ENCODE measurements at places on chromosomes 3 and 15.
A peak's percentile ranks its signal among the peaks of the same experiment; 100 is the strongest.

GRCh38 chr3:138059261-138059660 lies 49.3 kb downstream of the CLDN18 start:
- no peak for DNase-seq

DNA sequence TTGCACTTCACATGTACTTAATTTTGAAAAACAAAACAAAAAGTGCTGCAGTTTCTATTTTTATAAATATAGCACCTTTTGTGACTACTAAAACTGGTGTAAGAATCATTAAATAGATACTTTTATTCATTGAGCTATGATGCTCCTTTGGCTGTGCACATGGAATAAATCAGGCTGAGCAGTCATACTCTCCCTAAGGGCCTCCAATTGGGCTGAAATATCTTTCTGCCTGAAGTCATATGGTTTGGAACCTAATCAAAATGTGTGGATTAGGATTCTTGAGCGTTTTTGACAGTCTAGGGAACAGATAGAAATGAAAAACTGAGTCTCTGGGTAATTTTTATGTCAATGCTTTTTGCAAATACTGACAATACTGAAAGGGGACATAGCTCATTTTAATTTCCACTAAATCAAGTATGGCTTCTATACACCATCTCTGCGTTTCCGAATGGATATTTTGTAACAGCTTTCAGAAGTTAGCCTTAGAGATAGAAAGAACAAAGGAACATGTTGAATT lies 392.2 kb upstream of the ROBO1 start:
- DNase-seq = no peak

DNA sequence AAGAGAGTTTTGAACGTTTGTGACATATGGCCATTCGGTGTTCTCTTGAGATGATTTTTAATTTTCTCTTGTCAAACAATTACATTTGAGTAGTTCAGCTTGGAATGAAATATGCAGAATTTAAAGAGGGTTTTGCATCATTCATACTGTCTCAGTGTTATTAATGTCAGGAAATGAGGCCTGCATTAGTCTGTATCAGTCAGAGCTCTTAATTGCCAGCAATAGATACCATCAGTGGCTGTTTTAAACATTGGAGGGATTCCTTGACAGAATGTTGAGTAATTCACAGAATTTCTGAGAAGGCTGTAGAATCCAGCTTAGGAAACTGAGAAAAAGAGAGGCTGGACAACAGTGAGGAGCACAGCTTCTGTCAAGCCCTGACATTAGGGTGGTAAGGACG lies 722.0 kb downstream of the NR2F2 start:
- DNase-seq = no peak

DNA sequence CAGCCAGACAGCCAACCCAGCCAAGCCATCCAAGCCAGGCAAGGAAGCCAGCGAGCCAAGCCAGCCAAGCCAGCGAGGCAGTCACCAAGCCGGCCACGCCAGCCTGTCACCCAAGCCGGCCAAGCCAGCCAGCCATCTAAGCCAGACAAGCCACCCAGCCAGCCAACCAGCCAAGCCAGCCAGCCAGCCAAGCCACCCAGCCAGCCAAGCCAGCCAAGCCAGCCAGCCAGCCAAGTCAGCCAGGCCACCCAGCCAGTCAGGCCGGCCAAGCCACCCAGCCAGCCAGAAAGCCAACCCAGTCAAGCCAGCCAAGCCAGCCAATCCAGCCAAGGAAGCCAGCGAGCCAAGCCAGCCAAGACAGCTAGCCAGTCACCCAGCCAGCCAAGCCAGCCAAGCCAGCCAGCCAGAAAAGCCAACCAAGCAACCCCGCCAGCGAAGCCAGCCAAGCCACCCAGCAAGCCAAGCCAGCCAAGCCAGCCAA lies 201.2 kb downstream of the GOLGA6L6 start:
- DNase-seq = no peak

- no peak for DNase-seq
These were observed 111.0 kb downstream of the ADAMTS17 start for GRCh38 chr15:100230784-100231183.

GRCh38 chr3:146747928-146748327 lies 142.8 kb upstream of the PLSCR5 start:
- no peak for DNase-seq

DNA sequence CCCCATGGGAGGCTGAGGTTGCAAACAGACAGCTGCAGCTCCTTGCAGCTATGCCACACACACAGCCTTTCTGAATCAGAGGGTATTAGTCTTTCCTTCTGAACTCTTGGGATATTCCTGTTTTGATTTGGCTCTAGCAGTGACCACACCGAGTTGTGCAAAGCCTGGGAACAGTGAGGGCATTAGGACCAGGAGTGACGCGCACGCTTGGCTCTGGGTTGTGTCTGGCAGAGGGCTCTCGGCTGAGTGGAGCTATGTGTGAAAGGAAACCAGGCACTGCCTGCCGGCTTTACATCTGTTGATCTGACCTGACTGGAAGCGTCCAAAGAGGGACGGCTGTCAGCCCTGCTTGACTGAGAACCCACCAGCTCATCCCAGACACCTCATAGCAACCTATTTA lies at the start of gene GALNT15:
Gene GALNT15, plus strand, starts transcription at position 292 of the 400 bp plus-strand sequence. CDS start 472 bp downstream, outside the sequence.
- DNase-seq = no peak

- DNase-seq = no peak
These were observed 110.8 kb upstream of the HES1 start for GRCh38 chr3:194025119-194025518.

DNA sequence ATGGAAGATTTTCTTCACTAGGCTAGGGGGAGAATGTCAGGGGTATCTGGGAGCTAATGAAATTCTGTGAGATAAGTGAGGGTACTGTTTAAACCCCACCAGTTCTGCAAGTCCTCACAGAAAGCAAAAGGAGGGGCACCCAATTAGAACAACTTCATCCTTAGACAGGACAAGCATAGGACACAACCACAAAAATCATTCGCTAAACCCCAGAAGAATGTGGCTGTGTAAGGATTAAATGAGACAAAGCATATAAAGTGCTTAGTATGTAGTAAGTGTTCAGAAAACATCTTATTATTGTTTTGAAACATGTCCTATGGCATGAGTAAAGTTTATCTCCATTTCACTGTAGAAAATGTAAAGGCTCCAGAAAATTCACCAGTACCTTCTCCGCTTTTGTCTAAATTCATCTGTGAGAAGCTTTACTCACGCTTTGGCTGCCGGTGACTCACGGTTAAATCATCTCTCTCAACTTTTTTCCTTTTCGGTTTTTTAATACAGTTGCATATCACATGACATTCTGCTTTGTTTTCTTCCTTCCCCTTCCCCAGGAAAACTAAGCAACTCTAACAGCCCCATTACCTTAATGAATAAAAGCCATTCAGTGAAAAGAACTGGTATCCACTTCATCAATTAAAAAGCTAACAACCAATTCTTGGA lies 1.7 kb downstream of the CLRN1 start:
- DNase-seq = no peak

- peak; percentile 22 for DNase-seq
These were observed 610.7 kb upstream of the GRM7 start for GRCh38 chr3:6250167-6250566.

GRCh38 chr3:195113048-195113447 lies 157.9 kb downstream of the XXYLT1 start:
- DNase-seq = no peak

DNA sequence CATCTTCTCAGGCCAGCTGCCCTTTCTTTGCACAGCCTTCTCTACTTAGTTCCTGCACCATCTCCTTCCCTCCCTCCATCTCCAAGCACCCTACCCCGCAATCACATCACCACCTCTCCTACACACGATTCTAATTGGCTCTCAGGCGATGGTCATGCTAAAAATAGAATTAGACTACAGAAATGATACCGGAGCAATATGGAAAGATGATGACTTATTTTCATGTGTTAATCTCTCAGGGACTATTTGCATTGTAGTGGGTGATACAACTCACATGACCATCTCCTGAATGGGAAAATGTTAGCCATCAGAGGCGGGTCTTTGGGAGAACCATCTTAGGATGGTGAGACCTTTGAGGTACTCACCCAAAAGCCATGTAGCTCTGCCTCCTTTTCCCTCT lies 54.7 kb upstream of the PPARG start:
- no peak for DNase-seq

GRCh38 chr3:147419781-147420224 lies 10.6 kb downstream of the ZIC1 start:
- DNase-seq = no peak

DNA sequence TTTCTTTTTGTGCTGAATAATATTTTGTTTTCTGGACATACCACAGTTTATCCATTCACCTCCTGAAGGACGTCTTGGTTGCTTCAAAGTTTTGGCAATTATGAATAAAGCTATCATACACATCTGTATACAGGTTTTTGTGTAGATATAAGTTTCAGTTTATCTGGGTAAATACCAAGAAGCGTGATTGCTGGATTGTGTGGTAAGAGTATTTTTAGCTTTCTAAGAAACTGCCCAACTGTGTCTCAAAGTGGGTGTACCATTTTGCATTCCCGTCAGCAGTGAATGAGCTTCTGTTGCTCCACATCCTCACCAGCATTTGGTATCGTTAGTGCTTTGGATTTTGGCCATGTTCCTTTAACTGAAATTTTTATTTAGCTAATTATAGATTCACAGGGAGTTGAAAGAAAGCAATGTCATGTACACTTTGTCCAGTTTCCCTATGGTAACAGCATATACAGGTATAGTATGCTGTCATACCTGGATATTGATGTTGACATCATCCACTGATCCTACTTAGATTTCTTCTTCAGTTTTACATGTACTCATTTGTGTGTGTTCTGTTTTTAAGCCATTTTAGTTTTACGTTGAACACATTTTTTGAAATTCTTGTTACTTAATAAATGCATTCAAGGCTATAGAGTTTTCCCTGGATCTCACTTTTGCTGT lies 11.9 kb downstream of the ARID3B start:
- no peak for DNase-seq

DNA sequence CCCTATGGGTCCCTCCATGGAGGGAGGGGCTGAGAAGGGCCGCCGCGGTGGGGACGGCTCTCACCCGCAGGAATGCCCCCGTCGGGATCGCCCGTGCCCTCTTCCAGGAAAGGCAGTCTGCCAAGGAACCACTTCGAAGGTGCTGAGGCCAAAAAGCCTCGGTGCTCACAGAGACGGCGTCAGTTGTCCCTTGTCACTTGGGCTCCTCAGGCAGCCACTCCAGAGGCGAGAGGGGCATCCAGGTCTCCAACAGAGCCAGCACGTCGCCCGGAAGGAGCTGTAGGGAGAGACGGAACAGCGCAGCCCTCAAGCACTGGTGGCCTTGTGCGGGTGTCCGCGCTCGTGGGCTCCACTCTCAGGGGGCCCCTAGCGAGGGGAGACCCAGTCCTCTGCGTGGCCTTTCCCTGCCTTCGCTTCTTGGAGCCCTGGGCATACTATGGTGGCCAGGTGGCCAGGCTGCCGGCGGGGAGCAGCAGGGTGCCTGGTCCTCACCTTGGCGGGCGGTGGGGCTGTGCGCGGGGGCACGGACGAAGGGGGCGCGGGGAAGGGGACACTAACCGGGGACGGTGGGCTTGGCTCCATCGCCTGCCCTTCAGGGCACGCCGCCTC lies 994 bp downstream of the MESP1 start:
- DNase-seq = no peak

DNA sequence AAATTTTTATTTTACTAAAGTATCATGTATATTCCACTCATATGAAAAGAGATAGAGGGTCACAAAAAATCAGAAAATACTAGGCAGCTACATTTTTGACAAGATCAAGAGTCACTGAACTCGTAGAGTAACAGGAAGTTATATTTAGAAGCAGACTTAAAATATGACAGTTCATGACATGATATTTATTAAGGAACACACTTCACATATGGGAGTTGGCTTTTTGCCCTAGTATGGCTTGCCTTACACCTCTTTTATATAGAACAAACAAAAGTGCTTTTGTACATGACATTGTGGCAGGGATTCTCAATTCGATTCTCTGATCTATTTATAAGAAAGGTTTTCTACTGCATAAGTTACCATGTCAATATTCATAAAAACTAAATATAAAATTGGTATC lies 80.1 kb upstream of the GBE1 start:
- no peak for DNase-seq

DNA sequence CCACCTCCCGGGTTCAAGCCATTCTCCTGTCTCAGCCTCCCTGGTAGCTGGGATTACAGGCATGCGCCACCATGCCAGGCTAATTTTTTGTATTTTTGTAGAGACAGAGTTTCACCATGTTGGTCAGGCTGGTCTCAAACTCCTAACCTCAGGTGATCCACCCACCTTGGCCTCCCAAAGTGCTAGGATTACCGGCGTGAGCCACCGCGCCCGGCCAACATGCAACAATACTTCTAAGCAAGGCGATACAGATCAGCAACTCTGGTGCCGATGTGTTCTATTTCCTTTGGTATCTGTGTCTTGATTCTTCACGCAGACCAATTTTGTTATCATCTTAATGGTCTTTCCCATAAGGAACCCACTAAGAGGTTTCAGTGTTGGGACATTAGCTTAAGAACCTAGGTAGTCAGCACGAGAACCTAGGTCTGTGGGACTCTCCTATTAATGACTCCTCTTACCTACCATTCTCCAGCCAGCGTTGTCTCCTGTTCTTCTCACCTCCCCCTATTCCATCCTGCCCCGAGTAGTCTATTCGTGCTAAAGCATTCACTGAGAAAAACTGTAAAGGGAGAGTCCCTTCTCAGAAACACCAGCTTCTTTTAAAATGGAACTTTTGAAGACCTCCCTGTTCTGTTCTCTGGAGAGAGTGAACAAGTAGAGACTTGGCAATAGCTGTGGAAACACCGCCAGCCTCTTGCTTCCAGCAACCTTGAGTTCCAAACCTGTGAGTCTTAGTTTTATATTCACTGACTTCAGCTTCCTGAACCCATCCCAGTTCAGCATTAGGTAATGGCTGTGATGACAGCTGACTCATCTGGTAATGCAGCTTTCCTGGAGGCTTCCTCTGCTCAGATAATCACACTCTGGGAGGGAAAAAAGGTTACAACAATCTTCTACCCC lies 61.2 kb downstream of the TSC22D2 start:
- no peak for DNase-seq

DNA sequence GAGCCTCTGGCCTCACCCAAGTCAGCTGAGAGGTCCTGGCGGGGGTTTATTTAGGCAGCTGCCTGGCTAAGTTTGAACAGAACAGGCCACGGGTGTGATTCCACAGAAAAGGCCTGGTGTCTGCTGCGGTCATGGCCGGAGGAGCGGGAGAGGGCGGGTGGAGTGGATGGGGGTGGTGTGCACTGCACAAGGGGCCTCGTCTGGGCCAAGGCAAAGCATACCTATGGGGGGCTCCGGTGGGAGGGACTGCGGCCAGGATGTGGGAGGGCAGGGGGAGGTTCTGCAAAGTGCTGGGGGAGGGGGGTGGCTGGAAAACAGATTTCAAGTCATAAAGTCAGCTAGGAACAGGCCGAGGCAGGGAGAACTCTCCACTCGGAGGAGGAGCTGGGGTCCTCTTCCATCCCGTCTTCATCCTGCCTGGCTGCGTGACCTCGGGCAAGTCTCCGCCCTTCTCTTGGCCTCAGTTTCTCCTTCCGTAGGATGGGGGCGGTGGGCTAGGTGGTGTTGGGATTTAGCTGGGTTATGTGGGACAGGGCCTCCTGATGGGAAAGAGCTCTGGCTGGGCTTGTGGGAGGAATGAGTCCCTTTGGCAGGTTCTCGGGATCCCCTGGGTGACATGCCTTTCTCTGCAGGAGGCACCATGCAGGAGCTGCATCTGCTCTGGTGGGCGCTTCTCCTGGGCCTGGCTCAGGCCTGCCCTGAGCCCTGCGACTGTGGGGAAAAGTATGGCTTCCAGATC lies 878 bp downstream of the ISLR start:
- no peak for DNase-seq

Measured in GM12891 (cell line).